Testis (tissue), 5 donors: ENCODE measurements at places on chromosomes 2 and 18. TPM values are rescaled to one million over a fixed set of nuclear protein-coding genes. Genes with fewer than 3 reads are reported as not detected.

Gene ALPI
- total RNA-seq = 0.43 TPM

Gene TGFBRAP1
- 16.3 TPM for total RNA-seq

Gene CIB4
- total RNA-seq = 7.5 TPM

Gene ST8SIA3
- 0.93 TPM for total RNA-seq

Gene SLC19A3
- total RNA-seq = 0.71 TPM

GRCh38 chr2:1147873-1148612 lies 197.4 kb downstream of the SNTG2 start:
- DNase-seq = no peak

- DNase-seq = no peak
Observed at GRCh38 chr2:43542285-43542933, 53.4 kb downstream of the THADA start.

- DNase-seq = no peak
Observed at GRCh38 chr2:157751462-157752058, 122.9 kb upstream of the ACVR1C start.

DNA sequence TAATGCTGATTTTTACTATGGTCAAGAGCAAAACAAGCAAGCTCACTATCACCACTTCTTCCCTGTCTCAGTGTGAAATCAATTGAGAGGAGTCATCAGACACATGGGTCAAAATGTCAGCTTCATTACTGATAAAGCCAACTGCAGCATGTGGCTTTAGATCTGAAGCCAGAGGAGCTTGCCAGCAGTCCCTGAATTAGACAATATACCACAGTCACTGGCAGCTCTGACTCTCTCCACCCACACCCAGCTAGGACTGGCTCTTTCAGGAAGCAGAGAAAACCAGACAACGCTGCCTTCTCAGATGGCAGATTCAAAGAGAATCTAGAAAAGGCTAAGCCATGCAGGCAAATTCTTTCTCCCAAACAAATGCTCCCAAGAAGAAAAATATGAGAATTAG lies 20.0 kb upstream of the ASB18 start:
- no peak for DNase-seq

GRCh38 chr2:221590861-221591365 lies 18.8 kb upstream of the EPHA4 start:
- no peak for DNase-seq

DNA sequence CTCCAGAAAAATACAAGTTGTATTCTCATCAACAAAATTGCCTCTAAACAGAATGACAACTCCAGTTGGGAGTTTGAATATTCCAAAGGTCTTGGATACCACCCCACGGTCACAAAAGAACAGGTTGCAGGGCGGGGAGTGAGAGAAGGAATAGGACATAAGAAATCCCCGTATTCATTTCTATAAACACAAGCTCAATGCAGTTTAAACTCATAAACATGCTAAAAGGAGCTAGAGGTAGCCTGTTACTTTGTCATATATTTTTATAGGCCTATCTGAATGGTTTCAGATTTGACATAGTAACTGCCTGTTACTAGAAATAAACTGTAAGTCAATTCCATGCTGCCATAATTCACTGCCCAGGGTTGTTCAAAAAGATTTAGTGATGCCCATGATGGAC lies 567.5 kb downstream of the BCL11A start:
- no peak for DNase-seq

GRCh38 chr2:9300829-9301453 lies 94.3 kb downstream of the ASAP2 start:
- DNase-seq = no peak

- DNase-seq = no peak
Observed at GRCh38 chr2:126639276-126639675, 16.7 kb upstream of the GYPC start.
